ENCODE measurements at places on chromosomes 7 and 10. TPM values are rescaled to one million over a fixed set of nuclear protein-coding genes. Genes with fewer than 3 reads are reported as not detected.

The LRIT1 gene
- not detected for total RNA-seq

The CFAP69 gene
- total RNA-seq: 12.5 TPM

The PLPP4 gene
- total RNA-seq: 0.72 TPM

The SPDYE16 gene
- total RNA-seq: not detected

The FBXO24 gene
- not detected for total RNA-seq

The RNF148 gene
- 1.4 TPM for total RNA-seq
